ENCODE measurements at places on chromosomes 5 and 9.

DNA sequence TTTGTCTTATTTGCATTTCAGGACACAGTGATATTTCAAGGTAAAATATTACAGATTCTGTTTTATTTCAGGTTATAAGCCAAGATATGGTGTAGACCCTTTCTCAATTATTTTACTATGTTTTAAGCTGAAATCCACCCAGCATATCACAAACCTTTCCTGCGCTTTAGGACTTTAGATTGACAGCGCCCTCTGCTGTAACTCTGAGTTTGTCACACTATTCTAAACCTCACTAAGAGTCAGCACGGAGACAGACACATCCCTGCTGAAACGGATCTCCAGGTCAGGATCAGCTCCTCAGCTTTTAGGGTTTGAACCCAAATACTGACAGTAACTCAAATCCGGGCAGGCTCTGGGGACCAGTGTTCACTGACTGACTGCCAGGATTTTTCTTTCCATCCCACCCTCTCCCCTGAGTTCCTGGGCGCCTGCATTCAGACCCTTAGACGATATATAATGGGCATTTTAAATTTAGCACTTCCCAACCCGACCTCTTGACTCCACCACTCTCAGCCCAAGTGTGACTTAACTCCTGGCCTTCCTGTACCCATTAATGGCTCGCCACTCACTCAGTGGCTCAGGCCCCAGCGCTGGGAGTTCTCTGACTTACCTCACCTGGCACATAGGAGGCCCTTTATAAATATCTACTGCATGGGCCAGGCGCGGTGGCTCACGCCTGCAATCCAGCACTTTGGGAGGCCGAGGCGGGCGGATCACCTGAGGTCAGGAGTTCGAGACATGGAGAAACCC is 33.5 kb downstream of the TLX3 start:
- DNase-seq, result no peak

- no peak for DNase-seq
These were observed 31.7 kb upstream of the NR3C1 start for GRCh38 chr5:143435210-143435657.

GRCh38 chr5:67515762-67516161 is 319.2 kb upstream of the CD180 start:
- DNase-seq, result no peak

GRCh38 chr9:35448496-35448895 is 41.4 kb upstream of the RUSC2 start:
- DNase-seq, result no peak

DNA sequence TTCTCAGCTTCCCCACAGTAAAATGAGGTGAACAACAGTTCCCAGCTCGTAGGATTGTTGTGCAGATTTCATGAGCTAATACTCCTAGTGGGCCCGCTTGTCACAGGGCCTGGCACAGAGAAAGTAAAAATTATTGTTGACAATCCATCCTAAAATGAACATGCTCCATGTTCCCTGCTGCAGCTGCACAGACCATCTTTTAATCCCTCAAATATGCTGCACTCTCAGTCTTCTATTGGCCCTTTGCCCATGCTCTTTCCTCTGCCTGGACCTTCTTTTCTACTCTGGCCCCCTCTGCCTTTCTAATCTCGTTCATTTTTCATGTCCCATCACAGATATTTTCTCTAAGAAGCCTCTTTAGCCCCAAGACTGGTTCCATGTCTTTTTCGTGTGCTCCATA is 117.7 kb upstream of the NR3C1 start:
- no peak for DNase-seq

- DNase-seq, result no peak
These were observed 45.5 kb upstream of the SPATA31E1 start for GRCh38 chr9:87836951-87837705.
